ENCODE measurements at places on chromosomes 16 and 17. TPM values are rescaled to one million over a fixed set of nuclear protein-coding genes. Genes with fewer than 3 reads are reported as not detected.

DNA sequence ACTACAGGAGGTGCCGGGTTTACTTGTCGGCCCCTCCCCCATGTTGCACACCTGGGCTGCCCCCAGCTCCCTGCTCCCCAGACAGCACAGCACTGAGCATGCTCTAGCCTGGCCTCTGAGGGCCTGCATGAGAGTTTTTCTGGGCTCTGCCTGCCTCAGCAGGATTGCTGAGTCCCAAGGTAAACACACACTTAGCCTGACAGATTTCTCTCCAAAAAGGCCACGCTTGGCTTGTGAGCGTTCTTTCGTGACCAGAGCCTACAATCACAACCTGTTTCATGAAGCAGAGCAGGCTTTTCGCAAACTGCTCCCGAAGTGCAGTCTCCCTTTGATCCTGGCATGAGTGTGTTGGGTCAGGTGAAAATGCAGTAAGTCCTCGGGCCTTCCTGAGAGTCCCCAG lies 9.8 kb upstream of the CD300E start:
- H3K36me3 ChIP-seq, result no peaks in the 10 kb centered on the region
- DNase-seq, result no peak
- H3K4me1 ChIP-seq, result peaks cover 9% of the 10 kb centered on the region
- H3K4me3 ChIP-seq, result no peak overlapping the region
- H3K27ac ChIP-seq, result no peak overlapping the region
- H3K27me3 ChIP-seq, result peaks cover 48% of the 10 kb centered on the region

GRCh38 chr16:85562093-85562786 lies 50.9 kb upstream of the GSE1 start:
- H3K27me3 ChIP-seq, result peaks cover 53% of the 10 kb centered on the region
- peaks cover 71% of the 10 kb centered on the region for H3K4me1 ChIP-seq
- DNase-seq, result no peak
- H3K36me3 ChIP-seq, result no peaks in the 10 kb centered on the region
- H3K27ac ChIP-seq, result no peak overlapping the region
- H3K4me3 ChIP-seq, result peak overlapping the region; percentile 34

DNA sequence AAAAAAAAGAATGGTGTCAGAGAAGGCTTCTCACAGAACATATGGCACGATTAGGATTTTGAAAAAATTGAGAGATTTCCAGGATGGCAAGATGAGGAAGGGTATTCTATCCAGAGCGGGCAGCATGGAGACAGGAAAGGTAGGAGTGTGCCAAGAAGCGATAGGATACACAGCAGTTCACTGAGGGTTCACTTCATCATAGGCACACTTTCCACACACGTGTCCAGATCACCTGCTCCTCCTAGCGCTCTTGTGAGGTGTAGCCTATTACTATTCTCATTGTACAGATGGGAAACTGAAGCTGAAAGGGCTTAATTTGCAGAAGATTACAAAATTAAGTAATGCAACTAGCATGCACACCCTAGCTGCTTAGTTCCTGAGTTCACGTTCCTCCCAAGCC lies 6.2 kb upstream of the ELAC2 start:
- H3K36me3 ChIP-seq, result no peaks in the 10 kb centered on the region
- DNase-seq, result no peak
- H3K4me3 ChIP-seq, result peak overlapping the region; percentile 50
- H3K27me3 ChIP-seq, result peaks cover 7% of the 10 kb centered on the region
- peak overlapping the region; percentile 30 for H3K27ac ChIP-seq

GRCh38 chr16:2458887-2459646 lies 842 bp upstream of the TEDC2 start:
- H3K36me3 ChIP-seq, result peaks cover 3% of the 10 kb centered on the region
- H3K27ac ChIP-seq, result peak overlapping the region; percentile 95
- peak overlapping the region; percentile 90 for H3K4me3 ChIP-seq
- peaks cover 12% of the 10 kb centered on the region for H3K4me1 ChIP-seq
- peaks cover 3% of the 10 kb centered on the region for H3K27me3 ChIP-seq

GRCh38 chr17:38443356-38444031 lies 15.2 kb downstream of the ARHGAP23 start:
- H3K27me3 ChIP-seq, result no peaks in the 10 kb centered on the region
- no peak for DNase-seq
- H3K4me3 ChIP-seq, result no peak overlapping the region
- H3K27ac ChIP-seq, result no peak overlapping the region
- H3K36me3 ChIP-seq, result no peaks in the 10 kb centered on the region
- H3K4me1 ChIP-seq, result peaks cover 12% of the 10 kb centered on the region

The CENPT gene
- 78.2 TPM for total RNA-seq

GRCh38 chr17:17723354-17724261 lies 42.4 kb downstream of the RAI1 start:
- H3K27me3 ChIP-seq, result peaks cover 3% of the 10 kb centered on the region
- peak overlapping the region; percentile 91 for H3K27ac ChIP-seq
- H3K36me3 ChIP-seq, result no peaks in the 10 kb centered on the region
- peak; percentile 43 for DNase-seq
- peak overlapping the region; percentile 96 for H3K4me3 ChIP-seq
